ENCODE measurements at places on chromosomes 2 and 18.

DNA sequence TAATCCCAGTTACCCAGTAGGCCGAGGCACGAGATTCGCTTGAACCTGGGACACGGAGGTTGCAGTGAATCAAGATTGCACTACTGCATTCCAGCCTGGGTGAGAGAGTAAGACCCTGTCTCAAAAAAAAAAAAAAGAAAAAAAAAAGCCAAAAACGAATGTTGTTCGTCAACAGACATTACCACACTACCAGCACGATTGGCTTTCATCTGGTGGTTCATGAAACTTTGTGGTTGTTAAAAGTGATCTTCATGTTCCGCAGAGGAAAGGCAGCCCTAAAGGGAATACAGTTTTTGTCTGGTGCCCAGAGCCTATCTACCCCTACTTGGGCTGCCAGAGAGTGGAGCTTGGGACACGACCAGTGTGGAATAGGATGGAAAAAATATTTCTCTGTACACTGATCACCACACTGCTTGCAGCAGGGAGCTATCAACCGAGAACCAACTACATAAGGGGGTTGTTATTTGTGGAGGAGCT lies 13.6 kb upstream of the CXCR4 start:
- DNase-seq: peak; percentile 69

GRCh38 chr2:230840301-230840700 lies 24.4 kb upstream of the ITM2C start:
- no peak for DNase-seq

GRCh38 chr2:126864861-126865260 lies 33.8 kb upstream of the TEX51 start:
- no peak for DNase-seq

GRCh38 chr2:121099329-121100290 lies 185.4 kb downstream of the TFCP2L1 start:
- DNase-seq: no peak

GRCh38 chr2:219124381-219125110 lies 36.1 kb downstream of the NHEJ1 start:
- peak; percentile 22 for DNase-seq

DNA sequence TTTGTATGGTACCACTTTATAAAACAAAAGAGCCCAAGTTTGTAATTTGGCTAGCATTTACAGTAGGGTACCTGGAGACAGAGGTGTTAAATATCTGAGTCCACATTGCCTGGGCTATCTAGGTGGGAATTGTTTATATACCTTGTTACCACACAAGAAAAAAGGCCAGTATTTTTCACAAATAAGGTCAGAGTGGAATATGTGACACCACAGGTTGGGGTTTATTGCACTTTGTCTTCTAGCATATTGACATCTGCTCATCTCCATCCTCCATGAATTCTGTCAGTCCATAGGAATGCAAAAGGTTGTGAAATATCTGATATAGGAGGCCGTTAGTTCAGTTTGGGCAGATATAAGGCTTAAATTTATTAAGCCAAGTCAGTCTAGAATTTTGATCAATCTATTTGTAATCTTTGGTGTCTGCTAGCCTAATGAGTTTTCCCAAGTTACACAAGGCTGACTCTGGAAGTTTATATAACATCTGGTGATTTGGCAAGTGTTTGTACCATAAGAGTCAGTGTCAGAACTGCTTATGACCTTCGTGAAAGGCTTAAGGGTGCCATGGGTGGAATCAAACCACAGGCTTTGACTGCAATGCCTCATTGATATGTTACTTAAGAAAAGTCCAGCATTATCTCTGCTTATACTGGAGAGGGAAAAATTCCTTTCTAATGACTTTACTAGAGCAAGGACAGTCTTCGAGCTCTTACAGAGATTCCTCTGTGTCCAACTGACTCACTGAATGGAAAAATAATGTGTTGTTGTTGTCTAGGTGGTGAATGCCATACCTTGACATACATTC lies 11.3 kb upstream of the DPP4 start:
- DNase-seq: no peak

- DNase-seq: no peak
Observed at GRCh38 chr2:28470759-28471158, 25.1 kb upstream of the PLB1 start.

GRCh38 chr2:225865468-225865867 lies 466.0 kb downstream of the NYAP2 start:
- DNase-seq: no peak

DNA sequence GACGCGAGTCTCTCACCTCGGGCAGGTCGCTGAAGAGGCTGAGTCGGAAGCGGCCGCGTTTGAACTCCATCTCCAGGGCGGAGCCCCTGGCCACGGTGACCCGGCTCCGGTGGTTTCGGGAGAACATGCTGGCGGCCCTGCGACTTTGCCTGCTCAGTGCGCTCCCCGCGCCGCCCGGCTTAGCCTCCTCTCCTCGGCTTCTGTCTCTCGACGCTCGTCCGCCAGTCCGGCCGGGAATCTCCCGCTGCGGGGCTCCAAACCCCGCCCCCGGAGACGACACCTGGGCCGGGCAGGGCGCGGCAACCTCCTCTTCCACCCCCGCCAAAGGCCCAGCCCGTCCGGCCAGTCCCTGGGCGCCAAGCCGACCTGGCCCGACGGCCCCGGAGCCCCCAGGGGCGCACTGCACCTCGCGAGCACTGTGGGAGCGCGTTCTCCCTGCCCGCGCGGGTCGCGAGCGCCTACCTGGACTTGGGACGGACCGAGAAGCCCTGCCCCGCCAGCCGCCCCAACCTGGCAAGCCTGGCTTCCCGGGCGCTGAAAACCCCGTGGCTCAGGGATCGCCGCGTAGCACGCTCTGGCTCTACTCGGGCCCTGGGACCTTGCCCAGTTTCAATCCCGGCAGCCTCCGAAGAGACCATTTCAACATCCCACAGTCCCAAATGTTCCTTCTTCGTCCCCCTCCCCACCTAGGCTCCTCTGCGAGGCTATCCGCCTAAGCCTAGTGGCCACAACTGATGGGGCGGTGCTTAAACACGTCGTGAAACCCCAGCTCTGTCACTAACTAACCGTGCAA lies at the start of gene RTKN:
RTKN (minus strand) TSS at position 248 of the 793 bp plus-strand sequence; CDS start at position 127, 121 bp downstream.
- DNase-seq: no peak

GRCh38 chr2:99537910-99538485 lies 48.2 kb upstream of the REV1 start:
- no peak for DNase-seq

- DNase-seq: no peak
Observed at GRCh38 chr18:29418136-29418535, 1241.2 kb upstream of the CDH2 start.

- no peak for DNase-seq
Observed at GRCh38 chr18:64618390-64618789, 469.5 kb upstream of the LINC00305 start.

DNA sequence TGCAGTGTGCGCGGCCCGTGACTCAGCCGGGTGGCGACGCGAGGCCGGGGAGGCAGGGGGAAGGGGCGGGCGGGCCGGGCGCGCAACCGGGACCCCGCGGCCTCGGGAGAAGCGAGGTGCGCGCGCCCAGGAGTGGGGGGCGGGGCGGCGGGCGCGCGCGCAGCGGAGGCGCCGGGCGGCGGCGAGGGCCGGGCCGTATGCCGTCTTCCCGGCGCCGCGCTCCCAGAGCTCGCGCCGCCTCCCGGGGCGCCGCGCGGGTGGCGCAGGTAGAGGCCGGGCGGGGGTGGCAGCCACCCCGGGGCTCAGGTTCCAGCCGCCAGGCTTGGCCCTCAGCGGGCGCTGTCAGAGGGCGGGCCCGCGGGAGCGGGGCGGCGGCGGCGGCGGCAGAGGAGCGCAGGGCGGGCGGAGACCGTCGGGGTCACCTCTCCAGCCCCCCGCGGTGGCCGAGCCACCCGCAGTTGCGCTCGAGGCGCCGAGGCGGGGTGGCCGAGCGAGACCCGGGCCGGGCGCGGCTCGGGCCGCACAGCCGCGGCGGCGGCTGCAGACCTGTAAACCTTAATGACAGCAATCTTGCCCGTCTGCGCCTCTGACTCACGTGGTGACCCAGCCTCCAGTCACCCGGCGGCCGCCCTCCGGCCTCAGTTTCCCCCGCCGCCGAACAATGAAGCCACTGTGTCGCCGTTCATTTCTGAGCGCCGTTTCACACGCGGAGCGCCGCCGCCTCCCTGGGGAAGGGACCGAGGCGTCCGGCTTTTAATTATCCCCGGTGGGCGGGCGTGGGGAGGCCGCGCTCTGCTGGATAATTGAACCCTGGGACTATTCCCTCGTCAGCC lies 25.3 kb upstream of the SMAD7 start:
- peak; percentile 33 for DNase-seq

DNA sequence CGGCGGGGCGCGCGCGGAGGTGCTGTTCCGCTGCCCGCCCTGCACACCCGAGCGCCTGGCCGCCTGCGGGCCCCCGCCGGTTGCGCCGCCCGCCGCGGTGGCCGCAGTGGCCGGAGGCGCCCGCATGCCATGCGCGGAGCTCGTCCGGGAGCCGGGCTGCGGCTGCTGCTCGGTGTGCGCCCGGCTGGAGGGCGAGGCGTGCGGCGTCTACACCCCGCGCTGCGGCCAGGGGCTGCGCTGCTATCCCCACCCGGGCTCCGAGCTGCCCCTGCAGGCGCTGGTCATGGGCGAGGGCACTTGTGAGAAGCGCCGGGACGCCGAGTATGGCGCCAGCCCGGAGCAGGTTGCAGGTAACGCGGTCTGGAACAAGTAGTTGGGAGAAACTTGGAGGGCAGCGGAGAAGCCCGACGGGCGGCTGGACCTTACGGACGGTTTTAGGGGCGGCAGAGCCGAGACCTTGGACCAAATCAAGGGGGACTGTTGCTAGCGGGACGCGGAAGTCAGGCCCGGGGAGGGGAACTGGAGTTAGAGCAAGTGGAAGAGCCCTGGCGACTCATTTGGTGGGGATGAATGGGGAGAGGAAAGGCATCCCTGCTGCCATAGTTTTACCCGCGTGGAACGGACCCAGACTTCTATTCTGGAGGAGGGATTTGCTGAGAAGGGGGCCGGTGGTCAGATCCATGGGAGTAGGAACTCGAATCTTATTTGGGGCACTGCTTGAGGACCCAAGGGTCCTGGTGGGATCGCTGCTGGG lies 573 bp downstream of the IGFBP2 start:
- peak; percentile 46 for DNase-seq

- DNase-seq: no peak
Observed at GRCh38 chr2:26607698-26608097, 33.5 kb downstream of the CIB4 start.

DNA sequence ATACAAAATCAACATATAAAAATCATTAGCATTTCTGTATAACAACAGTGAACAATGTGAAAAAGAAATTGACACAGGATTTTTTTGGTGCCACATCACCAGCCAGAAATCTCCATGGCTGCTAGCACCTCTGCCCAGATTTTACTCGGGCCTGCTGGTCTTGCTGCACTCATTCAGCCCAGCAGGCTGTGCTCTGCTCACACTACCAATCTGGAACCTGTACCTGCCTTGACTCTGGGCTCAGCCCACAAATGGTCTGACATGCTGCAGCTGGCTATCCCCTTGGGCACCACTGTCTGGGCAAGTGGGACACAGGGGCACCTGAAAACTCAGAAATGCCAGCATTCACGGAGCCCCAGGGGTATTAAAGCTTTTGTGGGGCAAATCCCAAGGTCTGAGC lies 392.5 kb upstream of the NRXN1 start:
- DNase-seq: no peak

Measured in DND-41 (cell line).